Pancreas (tissue), 10 donors: ENCODE measurements at places on chromosomes 4 and X. TPM values are rescaled to one million over a fixed set of nuclear protein-coding genes. Genes with fewer than 3 reads are reported as not detected.

GRCh38 chr4:4870576-4871241 is 11.2 kb downstream of the MSX1 start:
- DNase-seq, result no peak

- no peak for DNase-seq
Measured at GRCh38 chr4:56342746-56343145, 44.5 kb downstream of the AASDH start.

- peak; percentile 33 for DNase-seq
Measured at GRCh38 chr4:147019091-147019490, 73.4 kb upstream of the TTC29 start.

GRCh38 chr4:56699537-56700105 is 18.5 kb upstream of the HOPX start:
- DNase-seq, result no peak

GRCh38 chr4:56651056-56651350 is 30.1 kb downstream of the HOPX start:
- no peak for DNase-seq

- DNase-seq, result no peak
Measured at GRCh38 chr4:945274-946102, 13.2 kb downstream of the TMEM175 start.

DNA sequence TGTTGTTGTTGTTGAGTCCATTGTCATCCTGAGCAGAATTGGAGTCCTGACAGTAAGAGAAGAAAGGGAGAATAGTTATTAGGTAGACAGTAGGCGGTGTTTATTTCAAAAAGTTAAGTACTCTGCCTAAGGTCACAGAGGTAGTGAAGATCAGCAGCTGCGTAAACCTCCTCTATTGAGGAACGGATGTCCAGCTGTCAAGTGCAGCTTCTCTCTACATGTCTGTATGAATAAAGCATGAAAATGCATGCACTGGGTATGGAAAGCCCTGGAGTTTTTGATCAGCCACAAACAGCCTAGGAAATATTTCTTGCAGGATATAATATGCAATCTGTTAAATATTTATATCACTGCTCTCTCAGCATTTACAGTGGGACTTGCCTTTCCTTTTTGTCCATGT is 109.4 kb upstream of the CBLL2 start:
- DNase-seq, result no peak

DNA sequence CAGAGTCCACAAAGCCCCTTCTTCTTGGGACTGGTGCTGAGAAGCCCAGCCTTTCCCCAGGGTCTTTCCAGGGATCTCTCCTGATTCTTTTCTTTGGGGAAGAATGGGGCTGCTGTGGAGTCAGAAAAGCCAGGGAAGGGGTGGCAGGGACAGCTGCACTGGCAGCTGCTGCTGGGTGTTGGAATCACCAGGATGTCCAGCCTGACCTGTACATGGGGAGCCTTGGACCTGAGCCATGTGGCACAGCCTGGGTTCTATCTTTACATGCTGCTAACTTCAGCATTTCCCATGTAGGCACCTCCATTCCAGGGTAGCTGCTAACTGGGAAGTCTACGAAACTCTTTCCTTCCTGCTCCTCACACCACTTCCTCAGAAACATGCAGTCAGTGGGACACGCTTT is 36.0 kb downstream of the MED28 start:
- DNase-seq, result no peak

GRCh38 chr4:158121161-158121579 is 51.7 kb downstream of the GASK1B start:
- no peak for DNase-seq

- DNase-seq, result no peak
Measured at GRCh38 chrX:24902806-24903205, 113.0 kb downstream of the ARX start.

DNA sequence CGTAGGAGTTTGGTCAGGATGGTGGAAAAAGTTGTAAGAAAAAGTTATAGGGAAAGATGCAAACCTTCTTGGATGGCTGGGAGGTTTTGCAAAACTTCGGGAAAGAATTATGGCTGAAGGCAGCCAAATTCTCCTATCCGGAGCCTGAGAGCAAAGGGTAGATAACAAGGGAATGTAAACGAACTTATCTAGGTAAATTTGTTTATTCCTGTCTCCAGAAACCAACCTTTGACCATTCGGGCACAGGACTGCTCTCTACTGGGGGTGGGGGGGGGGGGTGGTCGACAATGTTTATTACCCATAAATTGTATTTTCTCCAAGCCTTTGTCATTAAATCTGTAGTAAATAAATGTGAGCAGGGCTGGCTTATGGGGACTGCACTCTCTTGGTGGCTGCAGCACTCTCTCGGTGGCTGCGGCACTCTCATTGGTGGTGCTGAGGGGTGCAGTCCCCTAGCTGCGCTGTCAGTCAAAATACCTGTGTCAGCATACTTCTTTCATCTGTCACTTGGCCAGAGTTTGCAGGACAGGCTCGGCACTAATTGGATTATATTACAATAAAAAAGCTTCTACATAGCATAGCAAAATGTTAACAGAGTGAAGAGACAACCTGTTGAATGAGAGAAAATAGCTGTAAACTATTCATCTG is 827.8 kb downstream of the SH3BGRL start:
- no peak for DNase-seq

GRCh38 chrX:150983521-150984168 is 510 bp downstream of the HMGB3 start:
- DNase-seq, result no peak

- DNase-seq, result no peak
Measured at GRCh38 chr4:42350611-42351182, 46.6 kb upstream of the SHISA3 start.

DNA sequence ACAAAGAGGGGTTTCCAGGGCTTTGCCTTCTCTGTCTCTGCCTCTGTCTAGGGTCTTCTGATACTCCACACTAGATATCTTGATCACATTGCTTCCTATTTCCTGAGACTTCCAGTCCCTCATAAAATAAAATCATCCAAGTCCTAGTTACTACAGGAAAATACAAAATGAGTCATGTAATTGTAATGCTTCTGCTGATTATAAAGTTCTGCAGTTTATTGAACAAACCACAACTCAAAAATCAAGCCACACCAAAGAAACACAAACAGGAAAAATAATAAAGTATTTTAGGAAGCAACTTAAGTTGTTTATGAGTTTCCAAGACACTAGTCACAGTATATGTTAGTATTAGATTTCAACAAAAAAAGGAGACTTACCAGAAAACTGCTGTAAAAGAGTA is 695.1 kb upstream of the GALNTL6 start:
- DNase-seq, result no peak

DNA sequence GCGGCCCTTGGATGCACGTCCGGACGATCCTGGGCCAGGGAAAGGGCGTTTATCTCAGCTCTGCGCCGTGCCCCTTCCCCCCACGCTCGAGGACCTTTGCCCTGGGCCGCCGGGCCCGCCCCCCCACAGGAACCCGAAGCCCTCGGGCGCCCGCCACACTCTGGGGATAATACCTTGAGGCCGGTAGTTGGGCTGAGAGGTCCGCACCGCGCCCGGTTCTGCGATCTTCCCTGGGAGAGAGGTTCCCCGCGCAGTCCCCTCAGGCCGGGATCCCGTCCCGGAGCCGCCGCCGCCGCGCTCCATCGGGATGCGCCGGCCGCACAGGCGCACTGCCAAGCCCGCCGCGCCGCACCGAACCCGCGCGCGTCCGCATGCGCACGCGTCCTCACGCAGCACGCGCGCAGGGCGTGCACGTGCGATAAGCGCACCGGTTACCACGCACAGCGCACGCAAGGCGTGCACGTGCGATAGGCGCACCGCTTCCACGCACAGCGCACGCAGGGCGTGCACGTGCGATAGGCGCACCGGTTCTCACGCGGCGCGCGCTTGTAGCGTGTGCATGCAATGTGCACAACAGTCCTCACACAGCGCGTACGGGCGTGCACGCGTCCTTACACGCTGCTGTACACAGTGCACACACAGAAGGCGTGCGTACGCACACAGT is at the start of gene MAP7D2:
Gene MAP7D2, minus strand, starts transcription at position 331 of the 664 bp plus-strand sequence. Its CDS starts 28 bp downstream, at position 303.
- DNase-seq, result no peak

GRCh38 chrX:1932231-1932630 is 317.4 kb downstream of the ASMT start:
- DNase-seq, result no peak

DNA sequence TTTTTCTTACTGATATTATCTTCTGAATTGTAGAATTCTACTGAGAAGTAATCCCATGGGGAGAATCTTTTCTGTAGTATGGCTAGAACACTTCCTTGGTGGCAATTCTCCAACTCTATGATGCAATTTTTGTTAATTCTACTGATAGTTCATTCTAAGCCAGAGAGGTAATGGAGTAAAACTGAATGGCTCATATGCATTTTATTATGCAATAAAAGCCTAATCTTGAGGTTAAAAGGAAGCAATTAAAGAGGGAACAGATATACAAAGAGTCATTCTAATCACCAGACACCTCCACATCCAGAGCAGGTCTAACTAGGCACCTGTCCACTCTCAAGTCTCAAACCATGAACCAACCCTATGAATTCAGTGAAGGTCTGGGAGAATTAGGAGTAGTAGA is 9.7 kb downstream of the RAP2C start:
- no peak for DNase-seq

DNA sequence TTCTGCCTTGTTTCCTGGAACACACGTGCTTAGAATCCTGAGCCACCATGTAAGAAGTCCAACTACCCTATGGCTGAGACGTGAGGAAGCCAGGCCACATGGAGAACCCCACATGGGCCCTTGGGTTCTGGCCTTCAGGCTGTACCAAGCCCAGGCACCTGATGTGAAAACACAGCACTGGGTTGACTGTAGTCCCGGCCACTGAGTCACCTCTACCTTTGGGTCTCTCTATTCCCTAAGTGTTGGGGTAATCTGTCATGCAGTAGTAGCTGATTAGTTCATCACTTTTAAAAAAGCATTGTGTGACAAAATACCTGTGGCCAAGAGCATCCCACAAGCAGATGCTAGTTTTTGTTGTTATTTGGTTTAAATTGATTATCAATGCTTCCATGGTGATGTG is 24.3 kb downstream of the CFAP97 start:
- no peak for DNase-seq

GRCh38 chr4:48538358-48538757 is 48.3 kb downstream of the ZAR1 start:
- DNase-seq, result no peak

- DNase-seq, result no peak
Measured at GRCh38 chr4:142961866-142962265, 115.8 kb upstream of the INPP4B start.

- DNase-seq, result no peak
Measured at GRCh38 chrX:45003085-45003484, 130.1 kb downstream of the KDM6A start.

- DNase-seq, result no peak
Measured at GRCh38 chr4:19823781-19824180, 427.9 kb upstream of the SLIT2 start.

- no peak for DNase-seq
Measured at GRCh38 chr4:189162888-189163287, 777.8 kb upstream of the FRG1 start.

DNA sequence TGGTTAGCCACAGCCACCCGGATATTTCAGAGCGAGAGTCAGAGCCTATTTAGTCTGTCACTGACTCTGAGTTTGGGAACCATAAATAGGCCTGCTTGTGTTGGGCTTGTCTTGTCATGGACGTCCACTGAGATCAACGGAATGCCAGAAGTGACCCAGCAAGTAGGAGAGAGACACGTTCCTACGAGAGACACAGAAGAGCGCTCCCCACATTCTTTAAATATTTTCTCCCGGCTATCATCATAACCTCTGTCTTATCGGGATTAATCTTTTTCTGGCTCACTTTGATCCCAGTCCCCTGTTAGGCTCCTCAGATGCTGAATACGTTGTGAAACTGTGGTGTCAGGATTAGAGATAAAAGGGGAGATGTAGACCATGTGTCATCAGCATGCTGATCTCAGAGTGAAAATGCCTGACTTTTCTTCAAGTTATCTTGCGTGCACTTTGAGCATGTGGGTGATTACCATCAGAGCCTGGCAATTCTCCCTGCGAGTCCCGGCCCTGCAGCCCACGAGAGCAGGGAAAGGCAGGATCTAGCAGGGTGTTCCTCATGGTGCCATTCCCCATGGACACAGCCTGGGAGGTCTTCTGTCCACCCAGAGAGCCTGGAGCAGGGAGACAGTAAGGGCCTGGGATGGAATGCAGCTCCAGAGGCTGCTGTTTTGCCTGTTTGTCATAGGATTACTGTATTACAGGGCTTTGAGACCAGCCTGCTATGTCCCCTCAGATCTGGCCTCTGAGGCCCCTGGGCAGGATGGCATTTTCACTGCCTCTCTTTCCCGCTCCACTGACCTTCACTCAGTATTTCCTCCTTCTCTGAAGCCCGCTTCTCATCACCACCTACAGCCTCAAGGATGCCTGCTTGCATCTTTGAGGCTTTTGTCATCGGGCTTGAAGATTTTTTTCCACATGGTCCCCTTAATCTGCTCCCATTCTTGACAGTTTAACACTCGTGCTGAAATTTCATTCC is 2.8 kb upstream of the TENM3 start:
- no peak for DNase-seq

DNA sequence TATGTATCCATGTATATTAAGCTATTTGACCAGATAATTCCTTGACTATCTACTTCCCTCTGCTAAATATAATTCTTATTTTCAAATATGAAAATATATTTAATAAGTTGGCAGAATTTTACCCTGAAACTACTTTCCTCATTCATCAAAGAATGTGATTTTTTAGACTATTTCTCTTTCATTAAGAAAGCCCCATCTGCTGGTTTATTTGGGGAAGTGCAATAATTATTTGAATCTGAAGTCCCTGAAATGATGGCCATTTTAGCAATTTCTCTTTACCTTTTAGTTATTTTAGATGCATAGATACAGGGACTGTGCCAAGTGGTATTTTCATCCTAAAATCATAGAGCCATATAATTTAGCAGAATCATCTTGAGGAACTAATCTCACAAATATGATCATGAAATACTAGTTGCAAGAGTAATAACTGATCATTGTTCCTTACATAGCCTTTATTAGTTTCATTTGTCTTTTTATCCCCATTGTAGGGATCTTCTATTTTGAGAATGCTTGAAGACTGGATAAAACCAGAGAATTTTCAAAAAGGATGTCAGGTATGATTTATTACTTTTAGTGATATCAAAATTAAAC is 39.0 kb downstream of the ENPEP start:
- no peak for DNase-seq

GRCh38 chrX:48913605-48914366 is 2.3 kb upstream of the SLC35A2 start:
- DNase-seq, result no peak

PABPC4L gene
- polyA plus RNA-seq, result 0.12 TPM

SPANXN4 gene
- polyA plus RNA-seq, result not detected

TLR2 gene
- 3.2 TPM for polyA plus RNA-seq

NEUROG2 gene
- polyA plus RNA-seq, result not detected

CCNA2 gene
- 0.82 TPM for polyA plus RNA-seq

ETDC gene
- polyA plus RNA-seq, result not detected

CXCL3 gene
- polyA plus RNA-seq, result 2.2 TPM

CXorf65 gene
- polyA plus RNA-seq, result not detected

FATE1 gene
- polyA plus RNA-seq, result 0.07 TPM

PHKA1 gene
- 3.5 TPM for polyA plus RNA-seq

PALLD gene
- 14.0 TPM for polyA plus RNA-seq
